ENCODE measurements at places on chromosomes 2 and 18.

- no peak for DNase-seq
Observed at GRCh38 chr18:9446839-9447238, 28.5 kb upstream of the RALBP1 start.

DNA sequence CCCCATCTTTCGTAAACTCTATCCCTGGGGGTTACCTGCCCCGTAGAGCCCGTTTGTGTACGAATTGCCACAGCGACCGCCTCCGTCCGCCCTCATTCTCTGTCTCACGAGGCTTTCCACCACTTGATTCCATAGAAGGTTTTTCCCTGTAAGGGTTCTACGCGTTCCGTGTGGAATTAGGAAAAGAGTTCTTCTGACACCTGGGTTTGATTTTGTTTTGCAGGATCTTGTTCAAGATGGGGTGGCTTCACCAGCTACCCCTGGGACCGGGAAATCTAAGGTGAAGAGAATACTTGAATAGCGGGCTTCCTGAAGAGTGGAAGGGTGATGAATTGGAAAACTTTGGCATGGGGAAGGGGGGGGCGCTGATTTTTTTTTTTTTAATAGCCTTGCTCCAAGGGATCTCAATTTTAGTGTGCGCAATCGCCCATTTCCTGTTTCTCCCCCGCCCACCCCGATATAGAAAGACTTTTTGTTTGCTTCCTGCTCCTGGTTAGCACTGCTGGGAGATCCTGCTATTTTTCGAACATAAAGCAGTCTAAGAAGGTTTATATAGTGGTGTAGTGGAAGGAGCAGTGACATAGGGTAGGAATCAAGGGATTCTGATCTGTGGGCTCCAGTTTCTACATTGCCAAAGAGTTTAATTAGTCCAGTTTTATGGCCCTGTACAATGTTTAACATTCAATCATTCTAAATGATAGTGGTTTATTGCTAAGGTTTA lies 564 bp downstream of the GCC2 start:
- peak; percentile 52 for DNase-seq

GRCh38 chr2:176747506-176747905 lies 465.1 kb upstream of the HNRNPA3 start:
- no peak for DNase-seq

GRCh38 chr18:78510091-78510490 lies 469.5 kb upstream of the SALL3 start:
- no peak for DNase-seq

GRCh38 chr2:52343706-52344266 lies 1311.9 kb upstream of the NRXN1 start:
- no peak for DNase-seq

All from EL (cell line).